Activated CD4-positive, alpha-beta memory T cell treated with anti-CD3 and anti-CD28 coated beads, Interleukin-2, amount 10 ng/mL, durations not matched to agents 7 days and 5 days (primary cell): ENCODE measurements at places on chromosomes 7 and 10. TPM values are rescaled to one million over a fixed set of nuclear protein-coding genes. Genes with fewer than 3 reads are reported as not detected.

Gene SPDYE18
- total RNA-seq = 1.0 TPM

Gene PWWP2B
- total RNA-seq = 6.3 TPM

Gene WNT8B
- total RNA-seq = not detected

Gene HOXA11
- total RNA-seq = not detected

Gene SAMD9L
- total RNA-seq = 184 TPM

Gene NUTM2D
- 2.5 TPM for total RNA-seq

Gene KCP
- total RNA-seq = 0.20 TPM

DNA sequence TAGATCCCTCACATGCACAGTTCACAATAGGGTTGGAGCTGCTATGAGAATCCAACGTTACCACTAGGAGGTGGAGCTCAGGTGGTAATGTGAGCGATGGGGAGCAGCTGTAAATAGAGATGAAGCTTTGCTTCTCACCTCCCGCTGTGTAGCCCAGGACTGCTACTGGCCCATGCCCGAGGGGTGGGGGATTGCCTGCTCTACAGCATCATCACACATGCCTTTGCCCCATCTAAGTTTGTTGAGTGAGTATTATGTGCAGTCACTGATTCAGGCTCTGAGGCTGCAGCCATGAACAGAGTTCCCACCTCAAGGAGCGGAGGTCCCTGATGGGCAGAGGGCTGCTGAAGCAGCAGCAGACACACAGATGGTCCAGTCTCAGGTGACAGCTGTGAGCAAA is 94.1 kb downstream of the CHST15 start:
- H3K4me1 ChIP-seq = no peaks in the 10 kb centered on the region
- no peaks in the 10 kb centered on the region for H3K36me3 ChIP-seq
- peaks cover 15% of the 10 kb centered on the region for H3K27me3 ChIP-seq
- H3K27ac ChIP-seq = no peak overlapping the region

DNA sequence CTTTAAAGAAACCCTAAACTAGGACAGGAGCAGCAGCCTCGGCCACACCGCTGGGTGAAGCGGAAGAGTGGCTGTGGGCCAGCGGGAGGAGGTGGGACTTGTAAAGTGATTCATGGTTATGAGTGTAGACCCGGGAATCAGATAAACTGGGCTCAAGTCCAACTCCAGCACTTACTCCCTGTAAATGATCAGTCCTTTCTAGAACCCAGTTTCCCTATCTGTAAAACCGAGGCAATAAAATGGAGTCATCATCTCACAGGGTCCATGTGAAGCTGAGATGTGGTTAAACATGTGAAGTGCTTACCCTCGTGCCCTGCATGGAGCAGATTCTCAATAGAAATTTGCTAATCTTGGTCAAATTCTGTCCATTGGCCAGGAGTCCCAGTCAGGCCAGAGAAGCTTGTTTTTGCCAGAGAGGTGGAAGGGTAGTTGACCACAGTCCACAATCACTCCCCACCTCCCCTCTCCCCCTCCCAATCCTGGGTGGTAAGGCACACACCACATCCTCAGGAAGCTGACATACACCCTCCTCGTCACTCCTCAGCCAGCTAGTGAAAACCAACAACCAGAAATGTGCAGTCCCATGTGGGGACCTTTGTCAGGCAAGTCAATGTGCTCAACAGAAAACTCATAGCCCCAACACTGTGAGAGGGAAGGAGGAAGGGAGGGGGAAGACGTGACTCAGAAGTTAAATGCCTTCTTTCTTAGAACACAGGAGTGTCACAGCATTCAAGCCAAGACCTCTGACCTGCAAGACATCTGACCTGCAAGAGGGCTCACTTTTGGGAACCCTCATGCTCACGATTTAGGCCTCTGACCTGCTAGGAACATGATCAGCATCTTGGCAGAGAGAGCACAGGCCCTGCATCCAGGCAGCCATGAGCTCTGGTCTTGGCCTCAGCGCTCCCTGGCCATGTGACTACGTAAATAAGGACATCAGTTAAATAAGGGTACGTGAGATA is 145.1 kb downstream of the PLXNA4 start:
- H3K27ac ChIP-seq = peak overlapping the region; percentile 79
- peaks cover 23% of the 10 kb centered on the region for H3K36me3 ChIP-seq
- no peak overlapping the region for H3K4me3 ChIP-seq

DNA sequence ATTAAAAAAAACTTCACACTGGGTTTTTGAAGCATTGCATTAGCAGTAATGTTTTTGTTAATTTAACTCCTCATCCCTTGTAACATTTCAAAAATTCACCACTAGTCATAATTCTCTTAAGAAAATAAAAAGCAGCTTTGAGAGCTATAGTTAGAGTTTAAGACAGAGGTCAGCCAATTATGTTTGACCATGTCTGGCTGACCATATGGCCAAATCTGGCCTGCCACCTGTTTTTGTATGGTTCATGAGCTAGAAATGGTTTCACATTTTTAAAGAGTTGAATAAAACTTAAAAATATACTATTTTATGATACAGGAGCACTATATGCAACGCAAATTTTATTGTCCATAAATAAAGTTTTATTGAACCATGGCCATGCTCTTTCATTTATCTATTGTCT is 73.0 kb upstream of the LRRTM3 start:
- H3K36me3 ChIP-seq = no peaks in the 10 kb centered on the region
- no peaks in the 10 kb centered on the region for H3K27me3 ChIP-seq
- H3K27ac ChIP-seq = no peak overlapping the region
- no peaks in the 10 kb centered on the region for H3K4me1 ChIP-seq
- no peak overlapping the region for H3K4me3 ChIP-seq
- DNase-seq = no peak

DNA sequence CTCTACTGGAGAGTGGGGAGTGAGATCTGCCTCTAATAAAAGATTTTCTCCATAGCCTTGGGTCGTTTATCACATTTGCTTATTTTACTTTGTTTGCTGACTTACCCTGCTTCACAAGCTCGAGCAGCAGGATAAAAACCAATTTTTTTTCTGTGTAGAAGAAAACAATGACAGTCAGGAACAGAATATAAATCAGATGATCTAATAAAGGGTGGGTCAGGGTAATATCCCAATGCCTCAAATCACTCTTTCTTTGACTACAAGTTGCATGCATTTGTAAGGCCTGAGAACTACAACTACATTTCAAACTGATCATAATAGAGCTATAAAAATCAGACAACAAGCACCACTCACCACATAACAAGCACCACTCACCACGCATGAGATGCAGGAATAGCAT is 174.4 kb upstream of the ADARB2 start:
- H3K4me1 ChIP-seq = no peaks in the 10 kb centered on the region
- DNase-seq = no peak
- H3K36me3 ChIP-seq = no peaks in the 10 kb centered on the region
- no peak overlapping the region for H3K4me3 ChIP-seq
- no peak overlapping the region for H3K27ac ChIP-seq

DNA sequence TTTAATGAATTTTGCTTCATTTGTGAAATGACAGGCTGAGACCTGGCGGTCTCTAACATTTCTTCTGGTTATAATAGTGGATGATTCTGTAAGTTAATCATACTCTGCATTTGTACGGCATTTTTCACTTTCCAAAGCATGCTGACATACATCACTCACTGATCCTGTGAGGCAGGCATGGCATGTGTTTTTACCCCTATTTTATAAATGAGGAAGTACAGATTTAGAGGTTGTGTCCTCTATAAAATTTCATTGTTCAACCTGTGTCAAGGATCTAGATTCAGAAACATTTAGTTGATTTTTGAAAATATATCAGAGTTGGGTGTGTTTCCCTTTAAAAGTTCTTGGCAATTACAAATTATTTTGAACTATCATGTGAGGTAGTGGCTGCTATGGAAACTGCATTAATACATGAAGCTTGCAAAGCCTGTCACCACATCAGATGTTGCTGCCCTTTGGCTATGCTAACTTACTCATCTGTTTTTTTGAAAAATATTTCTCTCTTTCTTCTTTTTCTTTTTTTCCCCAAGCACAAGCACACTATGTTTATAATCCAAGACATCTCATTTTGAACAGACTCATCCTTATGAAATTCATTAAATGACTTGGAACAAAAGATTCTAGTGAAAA is 172.7 kb downstream of the GNAI1 start:
- H3K4me1 ChIP-seq = no peaks in the 10 kb centered on the region
- no peak overlapping the region for H3K4me3 ChIP-seq
- no peak for DNase-seq
- H3K36me3 ChIP-seq = no peaks in the 10 kb centered on the region
- H3K27me3 ChIP-seq = no peaks in the 10 kb centered on the region

- H3K4me1 ChIP-seq = no peaks in the 10 kb centered on the region
- H3K27ac ChIP-seq = no peak overlapping the region
- peaks cover 4% of the 10 kb centered on the region for H3K36me3 ChIP-seq
- no peak overlapping the region for H3K4me3 ChIP-seq
Observed at GRCh38 chr7:156669035-156669828, 28.7 kb downstream of the RNF32 start.

- DNase-seq = no peak
- H3K27ac ChIP-seq = peak overlapping the region; percentile 98
- peaks cover 31% of the 10 kb centered on the region for H3K4me1 ChIP-seq
- H3K36me3 ChIP-seq = peaks cover 34% of the 10 kb centered on the region
- peak overlapping the region; percentile 94 for H3K4me3 ChIP-seq
Observed at GRCh38 chr10:68955355-68955831, 577 bp upstream of the DDX21 start.

DNA sequence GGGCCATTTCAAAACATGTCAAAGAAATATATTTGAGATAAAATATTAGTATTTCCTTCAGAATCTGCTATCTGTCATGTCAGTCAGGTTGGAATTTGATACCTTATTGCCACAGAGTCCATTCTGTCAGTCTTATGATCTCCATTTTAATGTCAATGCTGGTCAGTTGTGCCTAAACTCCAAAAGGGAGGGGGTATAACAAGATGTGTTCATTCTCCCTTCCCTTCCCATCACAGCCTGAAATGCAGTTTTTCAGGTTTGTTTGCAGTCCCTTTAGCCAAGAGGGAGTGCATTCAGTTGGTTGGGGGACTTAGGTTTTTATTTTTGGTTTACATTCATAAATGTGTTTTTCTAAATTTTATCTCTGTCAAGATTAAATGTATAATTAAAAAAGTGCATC is 59.8 kb upstream of the INHBA start:
- H3K27me3 ChIP-seq = no peaks in the 10 kb centered on the region
- H3K27ac ChIP-seq = no peak overlapping the region
- DNase-seq = no peak
- H3K4me1 ChIP-seq = no peaks in the 10 kb centered on the region

- no peaks in the 10 kb centered on the region for H3K36me3 ChIP-seq
- H3K27ac ChIP-seq = no peak overlapping the region
- H3K27me3 ChIP-seq = no peaks in the 10 kb centered on the region
- no peak overlapping the region for H3K4me3 ChIP-seq
Observed at GRCh38 chr7:17185690-17186070, 112.8 kb upstream of the AHR start.

GRCh38 chr10:96995851-96996250 is 163.8 kb downstream of the LCOR start:
- H3K27me3 ChIP-seq = no peaks in the 10 kb centered on the region
- no peak overlapping the region for H3K4me3 ChIP-seq
- no peaks in the 10 kb centered on the region for H3K36me3 ChIP-seq
- H3K4me1 ChIP-seq = no peaks in the 10 kb centered on the region

DNA sequence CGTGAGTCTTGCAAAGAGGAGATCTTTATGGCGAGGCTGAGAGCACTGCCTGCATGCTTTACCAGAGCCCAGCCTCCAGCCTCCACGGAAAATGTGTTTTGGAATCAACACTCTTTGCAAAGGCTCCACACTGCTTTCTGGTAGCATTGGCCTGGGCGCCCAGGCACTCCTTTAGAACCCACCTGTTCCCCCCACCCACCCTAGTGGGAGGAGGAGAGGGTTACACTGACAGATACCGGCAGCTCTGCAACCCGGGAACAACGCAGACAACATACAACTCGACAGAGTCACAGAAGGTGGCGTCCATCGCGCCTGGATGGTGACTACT is 5.5 kb upstream of the MNX1 start:
- H3K27me3 ChIP-seq = peaks cover 86% of the 10 kb centered on the region
- no peak overlapping the region for H3K4me3 ChIP-seq

GRCh38 chr7:6616854-6617643 is 1.6 kb downstream of the ZNF853 start:
- peaks cover 30% of the 10 kb centered on the region for H3K4me1 ChIP-seq
- H3K36me3 ChIP-seq = peaks cover 2% of the 10 kb centered on the region
- H3K27me3 ChIP-seq = peaks cover 38% of the 10 kb centered on the region
- H3K4me3 ChIP-seq = no peak overlapping the region
- DNase-seq = no peak

DNA sequence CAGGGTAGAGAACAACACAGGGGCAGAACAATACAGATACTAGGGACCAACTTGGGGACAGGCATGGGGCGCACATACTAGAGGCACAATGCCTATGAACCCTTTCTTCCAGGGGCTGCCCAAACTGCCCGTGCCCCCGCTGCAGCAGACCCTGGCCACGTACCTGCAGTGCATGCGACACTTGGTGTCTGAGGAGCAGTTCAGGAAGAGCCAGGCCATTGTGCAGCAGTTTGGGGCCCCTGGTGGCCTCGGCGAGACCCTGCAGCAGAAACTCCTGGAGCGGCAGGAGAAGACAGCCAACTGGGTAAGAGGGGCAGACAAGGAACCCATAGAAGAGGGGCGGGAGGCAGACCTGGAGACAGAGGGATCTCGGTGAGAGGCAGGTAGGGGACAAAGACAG is 5.8 kb downstream of the CHAT start:
- H3K27me3 ChIP-seq = peaks cover 27% of the 10 kb centered on the region
- no peaks in the 10 kb centered on the region for H3K36me3 ChIP-seq
- H3K4me1 ChIP-seq = no peaks in the 10 kb centered on the region
- no peak overlapping the region for H3K4me3 ChIP-seq
- H3K27ac ChIP-seq = no peak overlapping the region
- no peak for DNase-seq

DNA sequence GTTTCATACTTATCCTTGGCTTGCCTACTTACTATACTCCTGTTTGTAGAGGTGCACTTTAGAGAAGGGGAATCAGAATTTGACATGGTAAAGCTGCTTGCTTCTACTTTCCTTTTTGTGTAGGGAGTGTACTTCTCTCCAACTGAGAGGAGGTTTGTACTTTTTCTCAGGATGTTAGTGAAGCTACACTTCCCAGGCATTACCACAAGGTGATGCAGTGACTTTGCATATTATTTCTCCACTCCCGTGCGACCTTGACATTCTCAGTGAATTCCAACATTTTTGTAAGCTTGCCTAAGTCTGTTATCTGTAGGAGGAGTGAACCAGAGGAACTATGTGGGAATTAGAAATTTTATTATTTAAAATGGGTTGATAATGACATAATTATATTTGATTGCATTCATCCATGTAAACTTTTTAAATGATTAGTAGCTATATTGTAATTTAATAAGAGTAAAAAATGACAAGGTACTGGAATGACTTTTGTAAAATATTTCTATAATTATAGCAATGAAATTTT is 5.2 kb downstream of the TAX1BP1 start:
- peaks cover 25% of the 10 kb centered on the region for H3K36me3 ChIP-seq
- DNase-seq = no peak
- H3K27me3 ChIP-seq = no peaks in the 10 kb centered on the region
- no peak overlapping the region for H3K27ac ChIP-seq
- no peak overlapping the region for H3K4me3 ChIP-seq
